ENCODE measurements at places on chromosomes 11 and 22. TPM values are rescaled to one million over a fixed set of nuclear protein-coding genes. Genes with fewer than 3 reads are reported as not detected.

The OR56B4 gene
- total RNA-seq: not detected

The TTC17 gene
- 55.2 TPM for total RNA-seq

The ANO9 gene
- total RNA-seq: 0.44 TPM

The TAF6L gene
- 31.9 TPM for total RNA-seq

DNA sequence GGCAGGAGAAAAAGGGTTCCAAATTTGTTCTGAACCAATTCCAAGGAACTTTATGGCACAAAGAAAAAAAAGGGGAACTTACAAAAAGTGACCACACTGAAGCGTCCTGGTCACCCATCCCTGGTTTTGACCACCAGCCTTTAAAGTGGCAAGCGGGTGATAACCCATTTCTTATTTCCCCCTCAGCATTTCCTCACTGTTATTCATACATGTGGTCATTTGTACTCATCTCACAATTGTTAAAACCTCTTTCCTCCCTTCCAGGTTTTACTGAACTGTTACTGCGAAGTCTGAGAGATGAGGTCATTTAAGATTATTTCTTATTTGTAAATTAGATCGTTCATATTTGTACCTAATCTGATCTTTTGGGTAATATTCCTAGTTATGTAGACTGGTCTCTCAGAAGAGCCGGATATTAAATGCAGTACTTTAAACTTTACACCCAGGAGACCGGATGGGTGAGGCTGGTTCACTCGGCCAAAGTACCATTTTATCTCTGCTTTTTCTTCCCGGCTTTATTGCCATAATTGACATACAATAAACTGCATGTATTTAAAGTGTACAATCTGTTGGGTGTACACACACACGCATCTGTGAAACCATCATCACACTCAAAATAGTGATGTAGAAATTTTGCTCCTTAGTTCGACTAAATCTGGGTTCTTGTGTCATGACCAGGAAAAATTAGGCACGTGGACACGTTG lies 47.0 kb downstream of the CDPF1 start:
- DNase-seq: no peak

DNA sequence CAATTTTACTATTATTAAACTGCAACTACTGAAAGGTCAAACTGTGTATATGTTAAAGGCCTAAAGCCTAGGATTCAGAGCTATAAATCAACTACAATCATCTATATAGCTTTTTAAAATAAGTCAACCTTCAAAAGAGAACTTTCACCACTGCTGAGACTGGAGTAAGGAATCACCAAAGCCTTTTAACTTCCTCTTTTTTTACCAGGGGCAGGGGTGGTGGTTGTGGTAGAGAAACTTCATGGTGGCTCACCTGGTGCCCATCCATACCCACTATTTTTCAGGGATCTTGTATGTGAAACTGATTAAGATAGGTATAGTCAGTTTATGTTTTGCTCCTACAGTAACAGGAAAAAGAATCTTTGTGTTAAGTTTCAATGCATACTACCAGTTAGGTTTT lies 31.5 kb downstream of the TSG101 start:
- no peak for DNase-seq

- no peak for DNase-seq
These were observed 8.8 kb downstream of the NNMT start for GRCh38 chr11:114304969-114305368.

DNA sequence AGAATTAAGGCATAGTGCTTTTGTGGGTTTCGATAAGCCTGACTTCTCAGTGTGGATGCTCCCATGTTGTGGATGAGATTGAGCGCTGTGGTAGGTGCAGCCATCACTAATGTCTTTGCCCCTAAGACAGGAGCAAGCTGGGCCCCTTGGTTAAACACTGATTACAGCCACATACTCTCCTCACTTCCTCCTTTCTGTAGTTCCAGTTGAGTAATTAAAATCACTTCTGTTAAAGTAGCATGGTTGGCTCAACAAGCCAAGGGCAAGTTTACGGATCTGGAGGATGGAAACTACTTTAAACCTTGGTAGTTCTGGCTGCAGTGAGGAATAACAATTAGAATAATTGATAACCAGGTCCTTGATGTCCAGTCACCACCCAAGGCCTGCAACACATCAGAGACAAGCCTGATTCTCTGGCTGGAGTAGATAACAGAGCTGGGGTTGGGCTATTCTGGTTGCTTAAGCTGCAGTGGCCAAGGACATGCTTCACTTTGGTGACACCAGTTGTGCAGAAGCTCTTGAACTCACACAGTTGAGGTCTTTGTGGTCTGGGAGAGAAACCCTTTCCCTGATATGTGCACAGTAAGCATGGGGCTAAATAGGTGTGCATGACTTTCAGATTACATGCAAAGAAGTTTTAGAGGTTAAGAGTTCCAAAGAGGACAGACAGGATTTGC lies 81.3 kb downstream of the KIRREL3 start:
- DNase-seq: no peak

DNA sequence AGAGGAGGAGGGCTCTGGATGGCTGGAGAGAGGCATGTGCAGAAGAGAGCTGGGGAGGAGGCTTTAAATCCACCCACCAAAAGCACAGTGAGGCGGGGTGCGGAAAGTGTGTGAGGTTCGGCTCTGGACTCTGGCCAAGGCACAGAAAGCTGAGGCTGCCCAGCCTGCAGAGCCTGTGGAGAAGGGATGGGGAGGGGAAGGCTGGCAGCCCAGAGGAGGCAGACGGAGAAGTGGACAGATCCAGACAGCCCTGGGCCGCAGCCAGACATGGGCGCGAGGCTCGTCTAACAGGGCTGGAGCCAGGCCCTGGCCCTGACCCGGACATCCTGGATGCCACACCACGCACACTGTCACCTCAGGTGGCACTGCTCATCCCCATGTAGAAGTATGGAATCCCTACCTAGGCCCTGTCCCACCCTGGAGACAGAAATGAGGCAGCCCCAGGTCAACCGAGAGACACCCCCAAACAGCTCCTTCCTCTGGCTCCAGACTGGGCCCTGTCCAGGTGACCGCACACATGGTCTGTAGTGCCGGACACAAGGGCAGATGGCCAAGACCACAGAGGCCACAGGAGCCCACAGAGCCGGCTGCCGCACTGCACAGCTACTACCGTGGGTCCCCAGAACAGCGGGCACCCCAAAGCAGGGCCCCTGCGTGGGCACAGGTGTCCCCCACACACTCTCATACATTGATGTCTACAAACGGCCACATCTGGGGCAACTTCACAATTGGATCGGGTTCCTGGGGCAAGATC lies 16.6 kb upstream of the MOB2 start:
- DNase-seq: no peak

DNA sequence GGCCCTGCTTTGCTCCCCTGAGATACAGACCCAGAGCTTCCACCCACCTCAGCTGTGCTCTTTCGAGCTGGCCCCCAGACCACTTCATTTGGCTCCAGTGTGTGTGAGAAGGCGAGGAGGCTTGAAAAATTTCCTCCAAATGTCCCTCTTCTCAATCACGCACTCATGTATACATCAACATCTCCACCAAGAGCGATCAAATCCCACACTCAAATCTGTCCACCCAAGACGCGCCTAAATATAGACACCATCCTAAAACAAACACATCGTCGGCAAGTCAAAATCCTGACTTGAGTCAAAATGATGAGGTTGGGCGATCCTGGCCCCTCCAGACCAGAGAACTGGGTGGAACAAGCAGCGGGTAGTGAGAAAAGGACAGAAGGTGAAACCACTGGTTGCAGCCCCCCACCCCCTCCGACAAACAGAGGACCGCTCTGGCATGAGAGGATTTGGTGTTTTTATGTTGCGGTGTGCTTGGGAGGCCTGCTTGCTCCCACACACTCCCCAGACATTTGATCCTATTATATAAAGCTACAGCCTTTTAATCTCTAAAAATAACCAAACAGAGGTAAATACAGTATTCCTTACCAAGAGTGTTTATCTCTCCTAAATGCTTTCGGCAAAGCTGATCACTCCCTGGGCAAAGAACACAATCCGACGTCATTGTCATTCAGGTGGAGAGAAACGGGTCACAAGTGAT lies 10.2 kb downstream of the MN1 start:
- DNase-seq: no peak

GRCh38 chr11:15764326-15764725 lies 592.0 kb downstream of the SOX6 start:
- DNase-seq: no peak
